ENCODE measurements at places on chromosomes 16 and 17. TPM values are rescaled to one million over a fixed set of nuclear protein-coding genes. Genes with fewer than 3 reads are reported as not detected.

DNA sequence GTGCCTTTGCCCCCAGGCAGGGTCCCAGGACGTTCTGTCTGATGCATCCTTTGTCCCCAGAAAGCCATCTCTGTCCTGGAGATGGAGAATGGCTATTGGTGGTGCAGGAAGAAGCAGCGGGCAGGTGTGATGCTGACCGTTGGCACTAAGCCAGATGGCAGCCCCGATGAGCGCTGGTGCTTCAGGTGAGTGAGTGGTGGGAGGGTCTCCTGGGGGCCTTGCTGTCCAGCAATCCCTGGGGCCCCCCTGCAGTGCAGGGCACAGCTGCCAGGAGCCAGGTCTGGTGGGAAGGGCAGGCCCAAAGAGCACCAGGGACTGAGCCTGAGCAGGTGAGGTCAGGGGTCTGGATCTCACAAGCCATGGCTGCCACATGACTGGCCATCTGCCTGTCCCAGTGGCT lies 18.1 kb downstream of the TRPV2 start:
- H3K4me3 ChIP-seq, result no peak overlapping the region
- no peak for DNase-seq
- H3K27ac ChIP-seq, result no peak overlapping the region
- H3K4me1 ChIP-seq, result peaks cover 22% of the 10 kb centered on the region

MYH11 gene
- 0.04 TPM for total RNA-seq

GRCh38 chr17:75349589-75349988 lies 55.9 kb downstream of the GRB2 start:
- no peaks in the 10 kb centered on the region for H3K27me3 ChIP-seq
- no peak overlapping the region for H3K27ac ChIP-seq
- H3K36me3 ChIP-seq, result peaks cover 7% of the 10 kb centered on the region

DOC2A gene
- 0.30 TPM for total RNA-seq

DNA sequence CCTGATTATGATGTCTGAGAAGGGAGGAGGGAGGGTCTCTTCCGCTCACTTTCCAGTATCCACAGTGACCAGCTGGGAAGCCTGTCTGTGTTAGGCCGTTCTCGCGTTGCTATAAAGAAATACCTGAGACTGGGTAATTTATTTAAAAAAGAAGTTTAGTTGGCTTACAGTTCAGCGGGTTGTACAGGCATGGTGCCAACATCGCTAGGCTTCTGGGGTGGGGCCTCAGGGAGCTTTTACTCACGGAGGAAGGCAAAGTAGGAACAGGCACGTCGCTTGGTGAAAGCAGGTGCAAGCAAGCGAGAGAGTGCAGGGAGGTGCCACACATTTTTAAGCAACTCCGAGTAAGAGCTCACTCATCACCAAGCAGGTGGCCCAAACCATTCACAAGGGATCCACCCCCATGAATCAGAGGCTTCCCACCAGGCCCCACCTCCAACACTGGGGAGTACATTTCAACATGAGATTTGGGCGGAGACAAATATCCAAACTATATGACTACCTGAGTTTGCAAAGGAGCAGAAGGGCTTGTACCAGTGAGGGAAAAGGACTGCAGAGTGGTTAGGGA lies 137.5 kb downstream of the CCDC182 start:
- peak overlapping the region; percentile 42 for H3K27ac ChIP-seq
- no peaks in the 10 kb centered on the region for H3K27me3 ChIP-seq
- H3K36me3 ChIP-seq, result peaks cover 16% of the 10 kb centered on the region
- H3K4me1 ChIP-seq, result peaks cover 64% of the 10 kb centered on the region
- no peak for DNase-seq
- H3K4me3 ChIP-seq, result no peak overlapping the region

DNA sequence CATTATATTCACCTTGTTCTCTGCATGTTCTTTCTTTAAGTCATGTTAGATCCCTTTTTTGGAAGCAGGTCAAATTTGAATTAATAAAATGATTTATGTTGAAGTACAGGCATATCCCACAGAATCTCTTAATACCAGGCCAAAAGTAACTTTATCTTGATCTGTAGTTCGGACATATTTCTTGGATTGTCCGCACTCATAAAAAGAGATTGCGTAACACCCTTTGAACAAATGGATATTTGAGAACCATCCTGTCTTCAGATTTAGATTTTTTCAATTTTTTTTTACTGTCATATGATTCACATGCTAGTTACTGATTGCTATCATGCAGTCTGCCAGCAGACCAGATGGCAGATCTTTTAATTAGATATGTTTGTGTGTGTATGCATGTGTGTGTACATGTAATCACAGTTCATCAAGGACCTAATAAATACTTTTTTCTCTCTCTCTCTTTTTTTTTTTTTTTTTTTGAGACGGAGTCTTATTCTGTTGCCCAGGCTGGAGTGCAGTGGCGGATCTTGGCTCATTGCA lies 352.6 kb downstream of the WWOX start:
- H3K36me3 ChIP-seq, result no peaks in the 10 kb centered on the region
- H3K4me3 ChIP-seq, result no peak overlapping the region
- no peaks in the 10 kb centered on the region for H3K4me1 ChIP-seq
- no peaks in the 10 kb centered on the region for H3K27me3 ChIP-seq
- no peak overlapping the region for H3K27ac ChIP-seq

DNA sequence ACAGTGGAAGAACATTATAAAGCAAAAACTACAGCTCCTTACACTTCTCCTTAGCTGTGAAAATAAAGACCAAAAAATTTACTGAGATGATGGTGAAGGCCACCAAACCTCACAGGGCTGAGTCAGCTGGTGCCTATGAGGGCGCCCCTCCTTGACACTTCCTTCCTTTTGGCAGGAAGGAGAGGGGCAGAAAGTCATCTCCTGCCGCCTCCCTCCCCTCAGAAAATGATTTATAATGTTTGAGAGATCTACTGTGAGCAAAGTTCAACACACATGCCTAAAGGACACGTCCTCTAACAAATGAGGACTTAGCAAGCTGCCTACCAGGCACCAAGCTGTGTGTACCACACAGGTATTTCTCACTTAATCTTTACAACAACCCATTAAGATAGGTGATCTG lies 245.7 kb downstream of the PRKCA start:
- peak overlapping the region; percentile 73 for H3K27ac ChIP-seq
- DNase-seq, result peak; percentile 43
- no peaks in the 10 kb centered on the region for H3K27me3 ChIP-seq

KRT31 gene
- total RNA-seq, result not detected

- no peak overlapping the region for H3K4me3 ChIP-seq
- H3K36me3 ChIP-seq, result no peaks in the 10 kb centered on the region
- no peak for DNase-seq
- H3K27ac ChIP-seq, result no peak overlapping the region
- no peaks in the 10 kb centered on the region for H3K4me1 ChIP-seq
- H3K27me3 ChIP-seq, result no peaks in the 10 kb centered on the region
Measured at GRCh38 chr16:73771196-73772064, 525.2 kb upstream of the PSMD7 start.

DNA sequence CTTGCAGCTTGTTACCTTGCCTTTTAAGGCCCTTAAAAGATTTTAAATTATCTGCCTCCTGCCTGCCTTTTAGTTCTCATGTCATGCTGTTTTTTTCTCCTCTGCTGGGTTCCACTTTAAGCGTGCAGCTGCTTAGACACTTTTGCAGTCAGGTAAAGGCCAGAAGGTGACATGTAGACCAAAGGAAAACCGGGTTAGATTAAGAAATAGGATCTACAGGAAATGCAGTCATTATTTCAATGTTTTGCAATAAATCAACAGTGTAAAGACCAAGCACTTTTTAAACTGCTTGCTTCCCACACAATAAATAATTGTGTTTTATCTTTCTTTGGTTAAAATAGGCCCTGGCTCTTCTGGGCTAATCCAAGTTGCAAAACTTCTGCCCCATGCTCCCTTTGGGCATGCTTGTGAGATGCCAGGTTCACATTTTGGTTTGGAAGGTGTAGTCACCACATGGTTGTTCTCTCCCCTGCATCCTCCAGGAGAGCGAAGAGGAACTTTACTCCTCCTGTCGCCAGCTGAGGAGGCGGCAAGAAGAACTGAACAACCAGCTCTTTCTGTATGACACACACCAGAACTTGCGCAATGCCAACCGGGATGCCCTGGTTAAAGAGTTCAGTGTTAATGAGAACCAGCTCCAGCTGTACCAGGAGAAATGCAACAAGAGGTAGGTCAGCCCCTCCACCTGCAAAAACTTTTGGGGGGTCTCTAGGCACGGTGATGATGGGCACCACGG lies 54.9 kb downstream of the SDR42E1 start:
- DNase-seq, result no peak
- H3K27ac ChIP-seq, result no peak overlapping the region
- no peaks in the 10 kb centered on the region for H3K36me3 ChIP-seq
- H3K4me3 ChIP-seq, result no peak overlapping the region

DNA sequence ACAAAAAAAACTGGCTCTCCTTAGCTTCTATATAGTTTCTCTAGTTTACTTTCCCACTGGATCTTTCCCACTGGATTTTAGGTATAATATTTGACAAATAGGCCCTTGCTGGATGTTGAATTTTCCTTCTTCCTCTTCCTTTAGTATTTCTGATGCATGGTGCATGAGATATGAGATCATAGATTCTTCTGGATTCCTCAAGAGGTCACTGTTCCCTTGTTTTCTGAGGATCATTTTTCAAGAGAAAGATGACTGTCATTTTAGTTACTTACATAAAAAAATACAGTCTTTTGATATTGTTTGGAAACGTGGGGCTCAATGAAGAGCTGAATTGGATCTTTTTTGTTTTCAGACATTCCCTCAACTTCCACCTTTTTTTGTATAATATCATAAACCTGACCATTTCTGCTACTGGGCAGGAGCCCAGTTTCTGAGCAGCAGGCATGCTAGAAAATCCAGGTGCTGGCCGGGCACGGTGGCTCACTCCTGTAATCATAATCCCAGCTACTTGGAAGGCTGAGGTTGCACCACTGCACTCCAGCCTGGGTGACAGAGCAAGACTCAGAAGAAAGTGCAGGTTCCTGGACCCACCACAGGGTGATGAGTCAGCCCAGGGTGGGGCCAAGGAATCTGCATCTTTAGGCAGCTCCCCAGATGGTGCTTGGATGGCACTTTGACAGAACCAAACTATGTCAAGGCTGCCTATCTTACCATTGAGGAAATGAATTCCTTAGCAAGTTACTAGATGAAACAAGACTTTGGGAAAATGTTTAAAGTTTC lies 70.3 kb downstream of the SDR42E1 start:
- no peak for DNase-seq
- no peak overlapping the region for H3K27ac ChIP-seq
- no peaks in the 10 kb centered on the region for H3K4me1 ChIP-seq
- H3K4me3 ChIP-seq, result no peak overlapping the region
- H3K27me3 ChIP-seq, result no peaks in the 10 kb centered on the region
- no peaks in the 10 kb centered on the region for H3K36me3 ChIP-seq

TSPAN10 gene
- 0.89 TPM for total RNA-seq

ZG16 gene
- total RNA-seq, result not detected

VPS35 gene
- 71.7 TPM for total RNA-seq

PRSS27 gene
- 1.7 TPM for total RNA-seq

DNA sequence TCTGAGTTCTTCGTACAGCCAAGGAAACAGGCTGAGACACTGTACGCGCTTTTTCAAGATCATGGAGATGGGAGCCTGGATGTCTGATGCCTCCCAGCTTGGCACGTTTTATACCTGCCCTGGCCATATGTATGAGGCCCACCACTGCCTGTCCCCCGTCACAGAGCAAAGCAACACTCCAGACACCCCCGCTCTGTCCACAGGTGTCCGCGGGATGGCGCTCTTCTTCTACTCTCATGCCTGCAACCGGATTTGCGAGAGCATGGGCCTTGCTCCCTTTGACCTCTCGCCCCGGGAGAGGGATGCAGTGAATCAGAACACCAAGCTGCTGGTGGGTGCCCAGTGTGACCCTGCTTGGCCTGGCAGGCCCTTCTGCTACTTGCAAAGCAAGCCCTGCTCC lies 39.8 kb upstream of the POLR3E start:
- H3K36me3 ChIP-seq, result peaks cover 64% of the 10 kb centered on the region
- H3K4me3 ChIP-seq, result no peak overlapping the region
- H3K27ac ChIP-seq, result no peak overlapping the region
- DNase-seq, result no peak
- H3K4me1 ChIP-seq, result peaks cover 11% of the 10 kb centered on the region
- H3K27me3 ChIP-seq, result no peaks in the 10 kb centered on the region

FOXO3B gene
- total RNA-seq, result 3.2 TPM

GRCh38 chr16:89473136-89473712 lies 17.1 kb downstream of the ANKRD11 start:
- H3K36me3 ChIP-seq, result peaks cover 31% of the 10 kb centered on the region
- H3K4me1 ChIP-seq, result peaks cover 79% of the 10 kb centered on the region
- peak overlapping the region; percentile 63 for H3K27ac ChIP-seq
- no peak for DNase-seq

PRSS33 gene
- total RNA-seq, result not detected

GRCh38 chr17:45808845-45809244 lies 24.7 kb downstream of the CRHR1 start:
- DNase-seq, result no peak
- H3K27me3 ChIP-seq, result peaks cover 5% of the 10 kb centered on the region
- H3K27ac ChIP-seq, result no peak overlapping the region

PEX12 gene
- total RNA-seq, result 4.0 TPM

GRCh38 chr17:59513934-59514841 lies 51.2 kb upstream of the DHX40 start:
- no peaks in the 10 kb centered on the region for H3K36me3 ChIP-seq
- H3K27ac ChIP-seq, result no peak overlapping the region
- no peak for DNase-seq
- no peak overlapping the region for H3K4me3 ChIP-seq
- H3K27me3 ChIP-seq, result peaks cover 2% of the 10 kb centered on the region

All from activated CD4-positive, alpha-beta T cell treated with anti-CD3 and anti-CD28 coated beads, Interleukin-2, amount 10 ng/mL, durations not matched to agents 7 days and 5 days (primary cell).